ENCODE measurements at places on chromosomes 12 and 14.

DNA sequence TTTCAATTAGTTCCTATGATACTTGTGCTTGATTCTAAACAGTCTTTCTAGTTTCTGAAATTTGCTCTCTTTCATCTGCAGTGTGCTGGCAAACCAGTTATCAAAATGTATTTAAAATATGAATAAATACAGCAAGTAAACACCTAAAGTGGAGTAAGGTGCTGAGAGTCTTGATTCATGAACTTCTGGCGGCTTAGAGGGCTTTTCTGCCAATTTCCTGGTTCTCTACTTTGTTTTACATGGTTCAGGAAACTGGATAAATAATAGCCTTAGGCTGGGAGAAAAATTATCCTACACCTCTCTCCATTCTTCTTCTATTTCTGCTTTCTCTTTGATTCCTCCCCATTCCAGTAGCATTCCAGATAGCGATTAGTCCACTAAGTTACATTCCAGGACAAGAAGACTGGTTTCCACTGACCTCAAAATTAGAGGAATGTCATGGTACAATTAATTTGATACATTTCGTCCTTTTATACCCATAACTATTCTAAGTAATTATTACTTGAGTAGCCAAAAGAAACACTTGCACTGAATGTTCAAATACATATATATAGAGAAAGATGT is 14.9 kb downstream of the ATP2B1 start:
- DNase-seq, result no peak

- no peak for DNase-seq
Measured at GRCh38 chr14:103319422-103319821, 14.6 kb upstream of the EIF5 start.

DNA sequence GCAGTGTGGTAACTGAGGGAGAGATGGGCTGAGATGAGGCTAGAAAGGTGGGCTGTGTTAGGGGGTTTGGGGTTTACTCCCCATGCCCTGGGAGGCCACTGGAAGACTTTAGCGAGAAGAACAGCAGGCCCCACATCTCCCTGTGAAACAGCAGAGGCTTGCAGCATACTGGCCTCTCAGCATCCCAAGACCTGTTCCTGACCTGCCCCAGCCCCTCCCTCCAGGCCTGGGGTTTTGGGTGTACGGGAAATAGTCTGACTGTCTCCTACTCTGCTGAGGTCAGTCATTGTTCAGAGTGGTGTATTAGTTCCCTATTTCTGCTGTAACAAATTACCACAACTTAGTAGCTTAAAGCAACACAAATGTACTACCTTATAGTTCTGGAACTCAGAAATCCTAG is 103.5 kb upstream of the HIF1A start:
- DNase-seq, result no peak

GRCh38 chr14:34965912-34966311 is 16.9 kb upstream of the SRP54 start:
- DNase-seq, result no peak

DNA sequence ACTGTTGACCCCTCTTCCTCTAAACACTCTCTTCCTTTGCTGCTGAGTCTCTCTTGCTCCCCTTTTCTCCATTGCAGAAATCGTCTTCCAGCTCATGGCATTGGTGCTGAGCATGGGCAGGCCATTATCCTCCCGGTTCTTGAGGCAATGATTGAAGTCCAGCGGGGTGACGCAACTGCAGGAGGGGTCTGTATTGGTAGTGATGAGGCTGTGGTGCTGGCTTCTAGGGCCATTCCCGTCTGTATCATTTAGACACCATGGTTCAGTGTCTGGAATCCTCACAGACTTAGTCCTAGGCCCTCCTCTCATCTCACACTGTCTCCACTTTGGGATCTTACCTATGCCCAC is 720 bp upstream of the SLC22A17 start:
- no peak for DNase-seq
